ENCODE measurements at places on chromosomes 3 and 15.

- DNase-seq = peak; percentile 60
Measured at GRCh38 chr3:121155028-121155427, 247.0 kb downstream of the STXBP5L start.

DNA sequence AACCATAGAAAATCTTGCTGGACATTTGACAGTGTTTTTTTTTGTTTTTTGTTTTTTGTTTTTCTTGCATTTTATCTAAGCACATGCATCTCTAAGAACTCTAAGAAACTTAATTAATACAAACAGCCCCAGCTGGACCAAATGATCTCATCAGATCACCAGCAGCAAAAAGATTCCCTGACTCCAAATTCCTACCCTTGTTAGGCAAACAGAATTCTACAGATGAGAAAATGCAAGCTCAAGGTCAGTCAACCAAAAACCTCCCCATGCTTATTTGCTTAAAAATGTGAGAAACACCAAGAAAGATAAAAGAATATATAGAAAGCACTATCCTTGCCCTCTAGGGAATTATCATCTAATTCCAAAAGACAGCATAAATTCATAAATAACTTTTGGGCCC is 65.4 kb downstream of the FOXP1 start:
- no peak for DNase-seq

- DNase-seq = no peak
Measured at GRCh38 chr3:111807826-111808225, 51.2 kb upstream of the PHLDB2 start.

GRCh38 chr3:72158639-72159326 is 373.8 kb upstream of the PROK2 start:
- no peak for DNase-seq

DNA sequence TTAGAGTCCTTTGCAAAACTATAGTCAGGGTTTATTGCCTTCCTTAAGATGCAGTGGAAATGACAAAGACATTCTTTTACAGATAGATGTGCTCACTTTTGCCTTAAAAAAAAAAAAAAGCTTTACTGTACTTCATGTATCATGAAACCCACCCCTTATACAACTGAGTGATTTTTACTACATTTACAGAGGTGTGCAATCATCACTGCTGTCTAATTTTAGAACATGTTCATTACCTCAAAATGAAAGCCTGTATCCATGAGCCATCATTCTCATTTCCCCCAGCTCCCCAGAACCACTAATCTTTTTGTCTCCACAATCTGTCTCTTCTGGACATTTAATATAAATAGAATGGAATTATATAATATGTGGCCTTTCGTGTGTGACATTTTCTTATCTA is 111.9 kb downstream of the NR1I2 start:
- no peak for DNase-seq

- DNase-seq = peak; percentile 96
Measured at GRCh38 chr3:34012102-34012461, 213.7 kb downstream of the PDCD6IP start.

DNA sequence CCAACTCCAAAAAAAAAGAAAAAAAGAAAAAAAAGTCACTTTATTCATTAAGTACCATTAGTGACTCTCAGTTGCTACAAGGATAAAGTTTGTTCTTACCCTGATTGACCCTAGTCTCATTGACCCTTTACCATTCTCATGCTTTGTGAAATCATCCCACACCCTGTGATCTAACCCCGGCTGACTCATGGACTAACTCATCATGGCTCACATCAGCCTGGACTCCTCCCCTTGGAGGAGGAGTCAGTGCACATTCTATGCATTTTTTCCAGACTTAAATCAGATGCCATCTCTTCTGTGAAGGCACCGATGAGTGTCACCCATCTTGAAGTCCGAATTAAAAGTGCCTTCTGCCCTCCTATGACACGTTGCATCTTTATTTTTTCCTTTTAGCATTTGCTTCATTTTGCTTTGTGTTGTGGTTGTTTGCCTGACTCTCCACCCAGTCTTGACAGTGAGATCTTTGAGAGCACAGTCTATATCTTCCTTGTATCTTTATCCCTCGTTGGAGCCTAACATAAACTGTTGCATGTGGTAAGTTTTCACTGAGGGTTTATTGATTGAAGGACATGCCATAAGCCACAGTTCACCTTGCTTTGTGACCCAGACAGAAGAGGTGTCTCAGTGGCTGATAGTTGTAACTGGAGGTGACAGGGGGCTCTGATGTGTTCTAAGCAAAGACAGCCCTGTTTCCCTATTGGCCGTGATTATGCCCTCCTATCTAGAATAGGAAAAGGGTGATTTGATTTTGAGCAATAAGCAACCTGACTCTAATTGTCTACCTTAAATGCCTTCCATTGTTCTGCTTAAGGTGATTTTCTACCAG is 72.1 kb downstream of the IL1RAP start:
- DNase-seq = peak; percentile 96

GRCh38 chr15:66679657-66680108 is 22.4 kb upstream of the SMAD6 start:
- DNase-seq = no peak

GRCh38 chr15:42999201-42999779 is 78.7 kb upstream of the TTBK2 start:
- no peak for DNase-seq

GRCh38 chr3:81916890-81917289 is 155.4 kb upstream of the GBE1 start:
- DNase-seq = no peak

GRCh38 chr15:72074335-72075060 is 43.5 kb downstream of the MYO9A start:
- DNase-seq = no peak

- no peak for DNase-seq
Measured at GRCh38 chr3:94070341-94070911, 7.6 kb downstream of the NSUN3 start.

- no peak for DNase-seq
Measured at GRCh38 chr3:138253609-138254008, 66.5 kb downstream of the ARMC8 start.

GRCh38 chr3:128012050-128012449 is 40.2 kb upstream of the SEC61A1 start:
- DNase-seq = no peak

DNA sequence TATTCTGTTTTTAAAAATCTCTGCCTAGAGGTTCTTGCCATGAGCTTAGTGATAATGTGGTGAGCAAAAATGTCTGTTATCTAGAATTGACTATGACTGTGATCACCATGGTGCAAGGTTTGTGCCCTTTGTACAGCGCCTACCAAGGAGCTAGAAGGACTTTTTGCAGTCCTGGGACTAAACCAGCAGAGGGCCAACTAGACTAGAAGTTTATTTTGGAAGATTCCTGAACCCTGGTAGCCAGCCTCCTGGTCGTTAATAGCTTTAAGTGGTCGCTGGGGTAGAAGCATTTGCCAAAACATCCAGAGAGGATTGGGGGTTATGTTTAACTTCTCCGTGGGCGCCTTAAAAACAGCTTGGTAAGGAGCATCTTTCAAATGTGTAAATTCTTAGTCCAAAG is 7.8 kb downstream of the SCG5 start:
- DNase-seq = no peak

GRCh38 chr3:111764645-111765091 is 94.4 kb upstream of the PHLDB2 start:
- peak; percentile 86 for DNase-seq

- no peak for DNase-seq
Measured at GRCh38 chr15:74869372-74869725, 3.8 kb downstream of the SCAMP2 start.

DNA sequence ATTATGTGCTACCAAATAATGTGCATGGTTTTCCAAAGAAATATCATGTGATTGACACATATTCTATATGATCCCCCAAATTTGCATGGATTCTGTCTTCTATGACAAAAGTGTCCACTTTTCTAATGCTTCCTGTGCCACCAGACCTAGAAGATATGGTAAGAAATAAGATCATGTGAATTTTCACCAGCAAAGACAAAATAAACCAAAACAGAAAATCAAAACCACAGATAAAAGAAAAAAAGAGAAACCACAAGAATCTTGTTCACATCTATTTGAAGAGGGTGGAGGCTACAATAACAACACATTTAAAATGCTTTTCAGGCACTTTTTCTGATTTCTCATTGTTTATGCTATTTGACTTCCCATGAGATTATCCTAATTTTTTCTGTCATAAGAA is 303.4 kb downstream of the DIPK2A start:
- DNase-seq = no peak

GRCh38 chr3:40723083-40723660 is 198.4 kb downstream of the ZNF621 start:
- no peak for DNase-seq

DNA sequence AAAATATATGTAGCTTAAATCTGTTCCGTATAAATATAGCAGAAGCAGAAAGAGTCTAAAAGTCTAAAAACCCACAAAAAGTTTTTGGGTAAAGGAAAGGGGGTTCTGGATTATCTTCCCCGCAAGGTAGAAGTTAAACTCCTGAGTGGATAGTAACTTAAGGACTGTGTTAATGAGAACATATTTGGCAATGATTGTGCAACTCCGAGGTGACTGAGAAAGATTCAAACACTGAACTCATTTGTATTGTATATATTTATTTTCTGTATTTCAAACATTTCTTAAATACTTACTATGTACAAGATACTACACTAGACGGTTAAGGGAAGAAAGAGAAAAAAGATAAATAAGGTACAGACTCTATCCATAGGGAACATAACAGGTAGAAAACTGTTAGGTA is 72.7 kb upstream of the PPIB start:
- DNase-seq = no peak

- no peak for DNase-seq
Measured at GRCh38 chr3:169146179-169146665, 517.3 kb downstream of the MECOM start.

DNA sequence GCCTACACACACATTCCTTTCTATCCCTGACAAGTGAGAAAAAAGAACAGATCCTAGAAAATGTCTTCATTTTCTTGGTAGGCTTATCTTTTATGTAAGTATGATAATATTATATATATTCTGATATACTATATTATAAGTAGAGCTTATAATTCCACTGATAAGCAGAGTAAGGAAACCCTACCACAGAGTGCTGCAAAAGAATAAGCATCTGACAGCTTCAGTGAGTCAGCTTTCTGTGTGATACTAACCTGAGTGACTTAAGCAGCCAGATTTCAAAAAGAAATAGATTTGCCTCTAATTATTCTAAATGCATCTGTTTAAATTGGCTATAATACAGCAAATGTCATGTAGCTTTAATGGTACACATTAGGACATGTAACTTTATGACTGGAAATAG is 656.0 kb downstream of the MCTP2 start:
- no peak for DNase-seq

DNA sequence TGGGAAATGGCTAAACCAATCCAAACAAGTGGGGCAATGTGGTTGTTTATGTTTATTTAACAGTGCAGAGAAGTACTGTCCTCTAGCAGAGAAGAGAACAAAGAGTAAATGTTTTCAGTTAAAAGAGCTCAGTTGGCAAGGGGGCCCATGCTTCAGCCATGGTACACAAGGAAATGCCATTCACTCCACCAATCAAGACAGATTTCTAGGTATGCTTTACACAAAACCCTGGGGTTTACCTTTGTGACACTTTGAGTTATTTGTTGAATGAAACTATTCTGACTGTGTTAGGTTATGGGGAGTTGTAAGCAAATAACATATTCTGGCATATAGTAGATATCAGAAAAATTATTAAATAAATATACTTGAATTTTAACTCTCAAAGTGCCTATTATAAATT is 228.5 kb upstream of the MME start:
- DNase-seq = no peak

GRCh38 chr3:119786409-119786808 is 4.5 kb downstream of the NR1I2 start:
- no peak for DNase-seq

DNA sequence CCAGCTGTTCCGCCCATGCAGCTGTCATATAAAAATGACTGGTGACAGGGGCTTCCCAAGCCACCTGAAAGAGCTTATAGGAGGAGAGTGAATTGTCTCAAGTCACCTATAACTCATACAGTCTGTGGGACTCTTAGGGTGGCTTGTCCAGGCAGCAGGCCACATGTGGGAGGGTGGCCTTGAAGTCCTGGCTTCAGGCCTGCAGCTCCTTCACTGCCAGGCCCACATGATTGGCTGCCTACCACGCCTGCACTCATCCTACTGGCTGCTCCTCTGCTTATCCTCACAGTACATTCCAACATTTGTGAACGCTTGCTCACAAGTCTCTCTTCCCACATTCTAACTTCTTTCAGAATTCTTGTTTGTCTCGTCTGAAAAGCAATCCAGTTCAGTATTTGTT is 41.1 kb upstream of the TIPARP start:
- DNase-seq = no peak

- DNase-seq = no peak
Measured at GRCh38 chr3:160392798-160393197, 6.2 kb downstream of the IFT80 start.

DNA sequence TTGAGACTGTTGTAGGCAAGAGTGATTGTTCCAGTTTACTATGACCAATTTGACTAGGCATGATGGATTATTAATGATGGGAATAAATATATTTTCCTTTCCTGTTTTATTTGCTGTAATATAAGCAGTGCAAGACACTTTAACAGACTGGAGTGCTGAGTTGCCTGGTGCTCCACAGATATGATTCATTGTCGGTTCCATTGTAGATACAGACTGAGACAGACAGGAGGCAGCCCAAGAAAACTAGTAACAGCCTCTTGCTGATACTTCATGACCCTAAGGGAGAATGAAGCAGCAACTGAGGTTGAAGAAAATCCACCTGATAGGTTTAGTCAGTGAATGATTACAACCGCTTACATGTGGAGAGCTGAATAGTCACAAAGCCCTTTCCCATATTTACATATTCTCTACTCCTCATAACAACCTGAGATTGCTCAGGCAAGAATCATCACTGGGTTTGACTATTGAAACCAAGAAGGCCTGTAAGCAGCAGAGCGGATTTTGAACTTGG is 235.1 kb upstream of the TPRG1 start:
- no peak for DNase-seq

GRCh38 chr3:141561426-141562034 is 74.7 kb downstream of the RASA2 start:
- DNase-seq = peak; percentile 56

DNA sequence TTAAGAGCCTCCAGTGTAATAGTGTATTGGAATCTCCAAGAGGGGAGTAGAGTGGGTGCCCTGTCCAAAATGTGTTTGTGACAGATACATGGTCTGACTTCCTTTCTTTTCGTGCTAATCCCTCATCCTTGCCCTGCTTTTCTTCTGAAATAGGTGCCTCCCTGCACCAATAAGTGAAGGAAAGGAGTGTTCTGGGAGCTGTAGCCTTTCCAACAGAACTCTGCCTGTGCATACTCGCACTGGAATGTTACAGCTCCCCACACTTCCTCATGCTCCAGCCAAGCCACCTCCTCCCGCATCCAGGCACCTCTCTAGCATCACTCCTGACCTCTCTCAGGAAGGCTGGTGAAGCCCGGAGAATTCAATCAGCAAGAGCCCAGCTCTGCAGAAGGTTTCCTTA is 478.0 kb downstream of the GABRG3 start:
- DNase-seq = peak; percentile 29
